Activated CD4-positive, CD25-positive, alpha-beta regulatory T cell (primary cell): ENCODE measurements at places on chromosomes 4 and X.

- no peak for DNase-seq
Observed at GRCh38 chrX:2703991-2704369, 12.9 kb downstream of the CD99 start.

GRCh38 chr4:4217113-4217512, 9.6 kb downstream of the OTOP1 start:
- no peak for DNase-seq

DNA sequence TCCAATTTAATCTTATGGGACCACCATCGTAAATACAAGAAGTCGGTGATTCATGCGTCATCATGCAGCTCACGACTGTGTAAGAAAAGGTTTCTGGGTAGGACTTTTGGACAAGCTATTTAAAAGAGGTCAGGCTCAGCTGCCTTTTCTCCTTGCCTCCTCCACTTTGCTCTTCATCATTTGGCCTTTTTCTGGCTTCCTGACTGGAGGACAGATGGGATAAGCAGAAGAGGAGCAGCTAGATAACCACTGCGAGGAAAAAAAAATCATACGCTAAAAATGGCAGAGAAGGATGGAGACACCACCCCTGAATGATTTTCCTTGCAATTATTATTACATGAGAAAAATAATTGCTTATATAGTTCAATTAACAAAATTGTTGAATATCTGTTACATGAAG, 294.3 kb upstream of the FSTL5 start:
- DNase-seq = no peak

- DNase-seq = no peak
Observed at GRCh38 chr4:11700751-11701226, 272.1 kb upstream of the HS3ST1 start.

DNA sequence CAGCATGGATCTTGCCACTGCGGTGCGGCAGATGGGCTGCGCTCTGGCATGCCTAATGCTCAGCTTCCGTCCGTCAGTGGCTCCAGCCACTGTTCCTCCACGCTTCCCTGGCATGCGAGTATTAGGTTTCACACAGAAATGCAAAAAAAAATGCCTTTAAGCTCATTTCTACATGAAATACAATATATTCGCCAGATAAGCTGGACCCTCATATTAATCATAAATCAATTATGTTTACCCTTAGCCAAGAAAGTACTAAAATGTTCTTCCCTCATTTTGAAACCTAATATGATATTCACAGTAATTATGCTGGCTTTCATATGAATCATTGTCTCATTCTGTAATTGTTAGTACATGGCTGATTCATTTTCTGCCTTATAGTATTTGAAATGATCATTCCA, 115.5 kb upstream of the FAM241A start:
- DNase-seq = no peak

DNA sequence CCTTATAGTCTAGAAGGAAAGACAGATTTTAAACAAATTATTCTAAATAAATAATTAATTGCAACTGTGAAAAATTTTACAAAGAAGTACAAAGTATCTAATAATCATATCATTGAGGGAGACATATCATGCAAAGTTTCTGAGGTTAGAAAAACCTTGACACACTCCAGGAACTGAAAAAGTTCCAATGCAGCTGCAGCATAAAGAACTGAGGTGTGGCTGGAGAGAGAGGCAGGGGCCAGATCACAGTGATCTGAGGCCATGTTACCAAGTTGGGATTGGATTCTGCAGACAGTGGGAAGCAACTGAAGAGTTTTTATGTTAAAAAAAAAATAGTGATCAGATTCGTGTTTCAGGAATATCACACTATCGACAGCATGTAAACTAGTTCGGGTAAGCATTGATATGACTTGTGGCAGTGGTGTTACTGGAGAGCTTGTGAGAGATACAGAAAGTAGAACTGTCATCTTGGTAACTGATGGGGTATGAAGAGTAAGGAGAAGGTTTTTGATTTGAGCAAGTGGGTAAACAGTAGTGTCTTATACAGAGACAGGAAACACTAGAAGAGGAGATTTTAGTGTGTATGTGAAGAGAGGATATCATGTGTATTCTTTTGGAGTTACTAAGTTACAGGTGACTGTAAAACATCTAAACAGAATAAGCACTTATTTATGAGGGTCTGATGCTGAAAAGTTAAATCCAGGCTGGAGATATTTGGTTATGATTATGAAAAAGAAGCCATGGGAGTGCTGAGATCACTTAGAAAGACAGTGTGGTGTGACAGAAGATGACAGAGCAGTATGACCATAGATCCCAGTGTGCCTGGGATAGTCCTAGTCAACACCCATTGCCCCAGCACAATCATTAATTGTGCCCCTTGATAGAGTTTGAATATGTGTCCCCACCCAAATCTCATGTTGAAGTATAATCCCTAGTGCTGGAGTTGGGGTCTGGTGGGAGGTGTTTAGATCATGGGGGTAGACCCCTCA, 15.6 kb upstream of the SPRY1 start:
- no peak for DNase-seq

GRCh38 chrX:790041-790506, 159.5 kb downstream of the SHOX start:
- no peak for DNase-seq

DNA sequence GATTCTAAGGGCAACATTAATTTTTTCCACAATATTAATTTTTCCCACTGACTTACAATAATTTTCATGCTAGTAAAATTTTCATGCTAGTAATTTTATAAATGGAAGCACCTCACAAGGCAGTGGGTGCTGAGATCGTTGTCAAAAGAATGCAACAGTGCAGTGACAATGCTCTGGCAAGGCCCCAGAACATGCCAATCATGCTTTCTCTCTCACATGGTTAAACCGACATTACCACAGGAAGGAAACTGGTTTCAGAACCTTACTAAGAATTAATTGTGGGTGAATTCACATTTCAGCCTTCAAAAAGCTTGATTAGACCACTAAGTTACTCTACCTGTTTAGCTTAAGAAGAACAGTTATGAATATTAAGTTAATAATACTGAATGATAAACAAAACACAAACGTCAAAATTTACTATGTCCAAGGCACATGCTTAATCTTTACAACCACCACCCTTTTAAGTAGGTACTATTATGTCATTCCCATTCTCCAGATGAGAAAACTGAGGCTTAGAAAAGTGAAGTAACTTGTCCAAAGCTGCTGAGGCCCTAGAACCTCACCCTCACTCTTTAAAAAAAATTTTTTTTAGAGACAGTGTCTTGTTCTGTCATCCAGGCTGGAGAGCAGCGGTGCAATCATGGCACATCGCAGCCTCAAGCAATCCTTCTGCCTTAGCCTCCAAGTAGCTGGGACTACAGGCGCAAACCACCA, 10.0 kb upstream of the OPHN1 start:
- no peak for DNase-seq

GRCh38 chrX:135543924-135544323, 23.5 kb downstream of the INTS6L start:
- DNase-seq = peak; percentile 1

DNA sequence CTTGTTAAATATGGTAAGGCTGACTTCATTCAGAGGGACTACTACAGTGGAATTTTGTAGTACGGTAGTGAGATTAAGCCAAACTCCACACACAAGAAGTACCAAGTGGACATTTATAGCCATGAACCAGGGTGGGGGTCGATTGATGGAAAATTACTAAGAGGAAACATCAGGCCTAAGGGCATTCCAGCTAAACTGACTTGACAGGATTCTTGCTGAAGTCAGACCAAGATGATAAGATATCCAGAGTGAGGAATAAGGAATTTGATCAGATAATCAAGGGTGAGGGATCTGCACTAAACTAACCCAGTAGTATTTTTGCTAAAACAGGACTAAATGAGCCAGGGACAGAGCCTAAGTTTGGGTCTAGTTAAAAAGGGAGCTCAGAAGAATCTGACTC, 597.5 kb downstream of the RPA4 start:
- DNase-seq = no peak

GRCh38 chr4:20255823-20256222, 4.1 kb downstream of the SLIT2 start:
- DNase-seq = no peak

DNA sequence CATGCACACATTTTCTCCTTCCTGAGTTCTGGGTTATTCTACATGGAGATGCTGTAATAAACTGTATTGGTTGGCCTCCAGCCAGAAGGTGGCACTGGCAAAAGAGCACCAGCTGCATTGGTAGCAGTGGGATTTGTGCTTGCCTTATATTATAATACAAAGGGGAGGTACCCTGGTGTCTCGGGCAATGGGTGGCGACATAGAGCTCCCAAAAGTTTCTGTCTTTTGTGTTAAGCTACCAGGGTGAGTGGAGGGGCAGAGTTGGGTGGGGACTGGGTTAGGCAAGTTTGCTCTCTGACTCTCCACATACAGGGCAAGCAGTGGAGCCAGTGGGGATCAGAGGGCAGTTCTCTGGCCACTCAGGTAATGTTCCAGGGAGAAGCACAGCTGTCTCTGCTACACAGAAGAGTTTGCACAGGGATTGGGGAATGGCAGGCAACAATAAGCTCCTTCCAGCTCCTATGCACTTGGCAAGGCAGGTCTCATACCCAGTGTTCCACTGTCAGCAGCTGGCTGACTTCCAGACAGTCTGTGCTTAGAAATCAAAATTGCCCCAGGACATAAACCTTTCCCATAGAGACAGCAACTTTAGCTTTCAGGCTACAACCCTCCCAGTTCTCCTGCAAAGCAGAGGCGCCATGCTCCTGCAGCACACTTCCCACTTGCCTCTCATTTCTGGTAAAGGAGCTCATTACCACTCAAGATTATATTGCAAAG, 463.9 kb upstream of the PCDH7 start:
- DNase-seq = no peak

- DNase-seq = no peak
Observed at GRCh38 chr4:53619431-53619830, 28.1 kb upstream of the LNX1 start.

DNA sequence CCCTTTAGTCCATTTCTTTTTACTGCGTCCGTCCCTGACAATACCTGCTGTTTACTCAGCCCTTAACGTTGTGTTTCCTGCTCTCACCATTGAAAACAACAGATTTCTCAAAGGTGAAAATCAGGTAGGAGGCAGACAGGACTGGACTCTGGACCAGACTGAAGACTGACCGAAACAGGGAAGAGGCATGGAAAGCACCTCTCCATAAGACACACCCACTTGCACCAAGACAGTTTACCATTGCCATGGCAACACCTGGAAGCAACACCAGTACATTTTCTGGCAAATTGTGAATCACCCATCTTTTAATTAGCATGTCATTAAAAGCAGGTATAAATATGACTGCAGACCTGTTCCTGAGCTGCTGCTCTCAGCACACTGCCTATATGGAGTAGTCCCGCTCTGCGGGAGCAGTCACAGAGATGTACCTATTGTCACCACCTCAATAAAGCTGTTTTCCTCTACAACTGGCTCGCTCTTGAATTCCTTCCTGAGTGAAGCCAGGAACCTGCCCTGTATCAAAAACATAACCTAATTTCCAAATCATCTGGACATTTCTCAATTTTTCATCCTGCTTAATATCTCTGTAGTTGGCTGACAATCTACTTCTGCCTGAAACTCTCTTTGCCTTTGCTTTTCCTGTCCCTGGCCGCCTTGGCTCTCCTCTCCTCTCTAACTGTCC, 117.0 kb downstream of the RNF150 start:
- DNase-seq = no peak

GRCh38 chr4:101355767-101356702, 8.7 kb upstream of the PPP3CA start:
- no peak for DNase-seq

DNA sequence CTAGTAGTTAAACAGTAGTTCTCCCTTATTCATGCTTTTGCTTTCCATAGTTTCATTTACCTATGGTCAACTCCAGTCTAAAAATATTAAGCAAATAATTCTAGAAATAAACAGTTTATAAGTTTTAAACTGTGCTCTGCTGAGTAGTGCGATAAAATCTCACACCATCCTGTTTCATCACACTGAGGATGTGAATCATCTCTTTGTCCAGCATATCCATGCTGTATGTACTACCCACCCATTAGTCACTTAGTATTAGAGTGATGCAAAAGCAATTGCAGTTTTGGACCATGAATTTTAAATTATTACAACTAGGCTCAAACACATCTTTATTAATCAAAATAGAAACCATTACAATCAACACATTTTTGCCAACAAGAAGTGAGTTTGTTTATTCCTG, 187.4 kb downstream of the TEX13C start:
- no peak for DNase-seq

DNA sequence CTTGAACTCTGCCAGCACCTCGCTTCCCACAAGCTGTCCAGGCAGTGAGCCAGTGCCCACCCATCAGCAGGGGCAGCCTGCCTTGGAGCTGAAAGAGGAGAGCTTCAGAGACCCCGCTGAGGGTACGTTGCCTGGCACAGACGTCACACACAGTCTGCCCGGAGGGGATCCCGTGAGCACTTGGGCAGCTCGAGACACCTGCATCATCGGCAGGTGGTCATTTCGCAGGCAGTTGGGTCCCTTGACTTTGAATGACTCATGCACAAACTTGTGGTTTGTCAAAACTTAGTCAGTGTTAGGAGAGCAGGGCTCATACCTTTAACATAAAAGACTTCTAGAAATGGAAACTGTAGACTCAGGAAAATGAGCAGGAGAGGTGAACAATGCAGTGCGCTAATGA, 9.9 kb downstream of the TACC3 start:
- DNase-seq = no peak
